ENCODE measurements at places on chromosomes 16 and 17.

DNA sequence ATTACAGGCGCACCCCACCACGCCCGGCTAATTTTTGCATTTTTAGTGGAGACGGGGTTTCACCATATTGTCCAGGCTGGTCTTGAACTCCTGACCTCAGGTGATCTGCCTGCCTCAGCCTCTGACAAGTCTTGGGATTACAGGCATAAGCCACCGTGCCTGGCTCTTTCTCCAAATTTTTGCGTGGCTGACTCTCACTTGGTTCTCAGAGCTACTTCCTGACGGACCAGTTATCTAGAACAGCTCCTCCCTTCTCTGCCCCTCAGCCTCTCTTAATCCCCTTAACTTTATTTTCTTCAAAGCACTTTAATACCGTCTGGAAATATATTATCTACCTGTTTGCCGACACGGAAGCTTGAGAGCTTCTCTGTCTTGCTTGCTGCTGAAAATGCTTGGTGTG is 4.2 kb downstream of the YPEL2 start:
- no peak for DNase-seq

GRCh38 chr16:86572606-86573005 is 5.7 kb upstream of the FOXL1 start:
- no peak for DNase-seq

DNA sequence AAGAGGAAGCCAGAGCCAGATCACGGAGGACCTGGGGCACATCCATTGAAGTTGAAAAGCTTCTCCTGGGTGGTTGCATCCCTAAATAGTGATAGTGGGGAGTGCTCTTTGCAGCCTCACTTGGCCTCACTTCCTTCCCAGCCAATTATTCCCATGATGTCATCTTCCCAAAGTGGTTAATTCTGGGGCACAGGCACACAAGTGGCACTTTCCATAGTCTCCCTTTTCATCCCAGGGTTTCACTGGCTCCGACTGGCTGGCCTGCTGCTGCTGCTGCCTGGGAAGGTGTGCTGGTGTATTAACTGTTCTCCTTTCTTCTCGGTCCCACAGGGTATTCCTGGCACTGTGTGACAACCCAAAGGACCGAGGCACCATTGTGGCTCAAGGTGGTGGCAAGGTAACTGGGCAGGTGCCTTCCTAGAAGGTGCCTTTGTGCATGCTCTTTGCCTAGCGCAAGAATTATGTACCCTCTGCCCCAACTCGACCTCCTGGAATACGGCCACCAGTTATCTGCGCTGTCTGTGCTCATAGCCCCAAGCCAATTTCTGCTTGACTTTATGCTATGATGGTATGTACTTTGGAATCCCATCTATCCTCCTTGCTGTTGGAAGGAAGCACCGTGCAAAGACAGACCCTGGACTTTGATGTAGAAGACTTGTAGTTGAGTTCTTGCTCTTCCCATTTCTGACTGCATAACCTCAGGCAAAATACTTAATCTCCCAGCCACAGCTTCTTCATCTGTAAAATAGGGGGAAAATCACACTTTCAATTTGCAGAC is 18.4 kb downstream of the SLC35G3 start:
- no peak for DNase-seq

DNA sequence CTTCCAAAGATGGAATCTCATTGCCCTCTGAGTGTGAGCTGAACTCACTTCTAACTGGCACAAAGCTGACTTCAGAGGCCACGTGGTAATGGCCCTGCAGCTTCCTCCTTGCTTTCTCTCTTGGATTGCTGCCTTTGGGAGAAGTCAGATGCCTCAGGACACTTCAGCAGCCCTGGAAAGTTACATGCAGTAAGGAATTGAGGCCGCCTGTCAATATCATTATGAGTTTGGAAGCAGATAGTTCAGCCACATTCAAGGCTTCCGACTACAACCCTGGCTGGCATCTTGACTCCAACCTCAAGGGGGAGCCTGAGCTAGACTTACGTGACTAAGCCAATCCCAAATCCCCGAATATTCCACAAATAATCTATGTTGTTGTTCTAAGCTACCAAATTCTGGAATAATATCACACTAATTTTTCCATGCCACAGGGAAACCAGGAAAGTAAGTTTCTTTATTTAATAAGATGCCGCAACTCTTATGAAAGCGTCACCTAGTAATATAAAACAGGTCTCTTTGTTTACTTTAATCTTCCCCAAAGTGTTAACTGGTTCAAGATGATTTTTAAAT is 13.6 kb downstream of the CEP20 start:
- no peak for DNase-seq

DNA sequence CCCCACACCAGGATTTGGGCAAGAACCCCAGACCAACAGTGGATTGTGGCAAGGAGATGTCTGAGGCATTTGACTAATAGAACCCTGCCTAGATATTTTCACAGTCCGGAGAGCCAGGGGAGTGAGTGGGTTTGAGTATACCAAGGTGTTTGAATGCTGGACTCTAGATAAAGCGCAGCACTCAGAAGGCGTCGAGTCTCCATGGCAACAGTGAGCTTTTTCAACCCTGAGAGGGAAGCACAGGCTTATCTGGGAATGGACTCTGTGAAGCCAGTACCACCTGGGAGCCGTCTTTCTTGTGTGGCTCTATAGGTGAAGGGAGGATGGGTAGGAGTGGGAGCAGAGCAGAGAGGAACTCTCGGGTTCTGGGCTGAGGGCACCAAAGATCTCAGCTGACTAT is 147.0 kb downstream of the SHISA6 start:
- DNase-seq, result no peak

- no peak for DNase-seq
Observed at GRCh38 chr17:57104461-57105175, 19.6 kb downstream of the AKAP1 start.

GRCh38 chr17:67582673-67583081 is 135.1 kb upstream of the NOL11 start:
- DNase-seq, result no peak

DNA sequence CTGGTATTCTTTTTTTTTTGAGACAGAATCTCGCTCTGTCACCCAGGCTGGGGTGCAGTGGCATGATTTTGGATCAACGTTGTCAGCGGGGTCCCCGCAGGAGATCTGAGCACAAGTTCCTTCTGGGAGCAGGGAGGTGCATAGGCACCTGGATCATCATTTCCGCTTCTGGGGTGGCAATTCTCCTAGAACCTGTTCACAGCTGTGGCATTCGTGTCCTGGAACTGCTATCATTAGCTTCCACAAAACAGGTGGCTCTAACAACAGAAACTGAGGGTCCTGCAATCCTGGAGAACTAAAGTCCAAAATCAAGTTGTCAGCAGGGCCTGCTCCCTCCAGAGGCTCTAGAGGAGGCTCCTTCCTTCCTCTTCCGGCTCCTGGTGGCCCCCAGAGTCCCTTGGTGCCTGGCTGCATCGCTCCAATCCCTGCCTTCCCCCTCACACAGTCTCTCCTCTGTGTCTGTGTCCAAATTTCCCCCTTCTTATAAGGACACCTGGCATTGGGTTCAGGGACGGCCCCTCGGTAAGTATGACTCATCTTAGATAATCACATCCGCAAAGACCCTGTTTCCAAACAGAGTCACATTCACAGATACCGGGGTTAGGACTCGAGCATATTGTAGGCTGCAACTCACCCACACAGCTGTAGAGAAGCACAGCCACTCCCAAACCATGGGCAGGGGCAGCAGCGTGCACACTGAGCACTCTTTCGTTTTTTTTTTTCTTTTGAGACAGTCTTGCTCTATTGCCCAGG is 43.5 kb upstream of the KLHDC4 start:
- DNase-seq, result no peak

DNA sequence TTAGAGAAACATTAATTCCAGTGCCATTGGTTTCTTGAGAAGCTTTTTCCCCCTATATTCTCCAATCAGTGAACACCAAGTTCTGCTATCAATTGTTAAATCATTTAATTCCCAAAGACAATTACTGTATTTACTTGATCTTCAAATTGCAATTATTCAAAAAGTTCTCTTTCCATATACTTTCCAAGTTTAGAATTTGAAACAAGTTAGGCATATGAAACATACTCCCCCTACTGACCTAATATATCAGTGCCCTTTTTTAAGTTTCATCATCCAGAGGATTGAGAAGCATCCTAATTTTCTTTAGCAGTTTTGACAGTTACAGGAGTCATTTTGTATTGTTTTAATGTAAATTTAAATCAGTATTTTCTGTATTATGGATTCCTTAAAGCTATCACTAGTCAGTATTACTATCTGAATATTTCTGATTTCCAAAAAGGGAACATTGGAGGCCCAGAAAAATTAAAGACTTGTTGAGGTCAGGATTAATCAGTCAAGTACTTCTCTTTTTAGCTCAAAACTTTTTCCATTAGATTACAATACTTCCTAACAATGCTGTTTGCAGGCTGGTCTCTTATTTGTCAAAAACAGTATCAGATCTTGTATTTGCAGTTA is 16.3 kb downstream of the MEIOC start:
- DNase-seq, result peak; percentile 7

DNA sequence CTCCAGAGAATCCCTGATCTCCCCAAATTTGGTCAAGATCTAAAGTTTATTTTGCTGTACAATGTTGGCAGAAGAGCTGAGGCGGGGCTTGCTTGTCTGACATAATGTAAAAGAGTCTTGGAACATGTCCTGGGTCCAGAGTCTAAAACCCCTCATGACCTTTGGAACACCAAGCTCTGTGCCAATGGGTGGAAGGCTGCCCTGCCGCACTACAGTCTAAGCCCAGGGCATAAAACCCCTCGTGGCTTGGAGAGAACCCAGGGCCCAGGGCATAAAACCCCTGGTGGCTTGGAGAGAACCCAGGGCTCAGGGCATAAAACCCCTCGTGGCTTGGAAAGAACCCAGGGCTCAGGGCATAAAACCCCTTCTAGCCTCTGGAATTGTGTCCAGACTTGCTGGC is 36.7 kb downstream of the CCDC57 start:
- no peak for DNase-seq

DNA sequence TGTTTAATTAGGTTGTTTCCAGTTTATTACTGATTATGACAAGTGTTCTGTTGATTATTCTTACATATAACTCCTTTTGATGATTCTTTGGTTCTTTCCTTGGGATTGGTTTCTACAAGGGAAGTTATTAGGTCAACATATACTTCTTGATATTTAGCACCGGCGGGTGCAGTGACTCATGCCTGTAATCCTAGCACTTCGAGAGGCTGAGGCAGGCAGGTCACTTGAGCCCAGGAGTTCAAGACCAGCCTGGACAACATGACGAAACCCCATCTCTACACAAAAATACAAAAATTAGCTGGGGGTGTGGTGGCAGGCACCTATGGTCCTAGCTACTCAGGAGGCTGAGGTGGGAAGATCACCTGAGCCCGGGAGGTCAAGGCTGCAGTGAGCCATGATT is 120.2 kb upstream of the HAS3 start:
- DNase-seq, result no peak

DNA sequence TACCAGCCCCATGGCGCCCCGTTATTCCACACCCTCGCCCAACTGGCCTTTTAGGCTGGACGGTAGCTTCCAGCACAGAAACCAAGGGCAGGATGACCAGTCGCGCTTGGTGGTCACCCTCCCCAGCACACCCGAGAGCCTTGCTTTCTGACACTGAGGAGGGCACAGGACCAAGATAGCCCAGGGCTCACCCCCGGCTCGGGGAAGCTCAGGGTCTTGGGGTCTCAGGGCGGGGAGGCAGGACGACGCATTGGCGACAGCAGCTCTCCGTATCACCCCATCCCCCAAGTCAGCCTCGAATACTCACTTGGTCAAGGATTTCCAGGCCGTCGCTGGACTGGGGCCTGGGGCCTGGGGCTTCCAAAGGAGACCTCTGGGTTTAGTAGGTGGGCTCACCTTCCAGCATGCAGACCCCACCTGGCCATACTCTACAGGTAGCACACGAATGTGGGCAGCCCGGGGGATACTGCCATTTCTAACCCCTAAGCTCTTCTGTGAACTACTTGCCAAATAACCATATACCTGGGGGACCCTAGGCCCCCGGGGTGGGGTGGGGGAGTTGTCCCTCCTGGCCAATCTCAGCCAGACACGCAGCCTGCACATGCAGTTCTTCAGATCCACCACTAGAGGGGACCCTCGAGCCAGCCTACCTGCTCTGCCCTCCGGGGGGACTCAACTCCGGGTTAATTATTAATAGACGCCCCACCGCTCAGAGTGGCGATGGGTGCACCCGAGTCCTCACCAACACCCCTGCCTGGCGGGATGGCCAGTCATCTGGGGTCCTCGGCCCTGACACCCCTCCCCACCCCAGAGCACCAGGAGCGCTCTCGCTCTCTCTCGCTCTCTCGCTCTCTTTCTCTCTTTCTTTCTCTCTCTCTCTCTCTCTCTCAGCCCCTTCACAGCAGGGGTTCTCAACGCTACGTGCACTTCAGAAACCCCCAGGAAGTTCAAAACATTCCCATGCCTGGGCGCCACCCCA is 30.0 kb downstream of the TBC1D16 start:
- no peak for DNase-seq

DNA sequence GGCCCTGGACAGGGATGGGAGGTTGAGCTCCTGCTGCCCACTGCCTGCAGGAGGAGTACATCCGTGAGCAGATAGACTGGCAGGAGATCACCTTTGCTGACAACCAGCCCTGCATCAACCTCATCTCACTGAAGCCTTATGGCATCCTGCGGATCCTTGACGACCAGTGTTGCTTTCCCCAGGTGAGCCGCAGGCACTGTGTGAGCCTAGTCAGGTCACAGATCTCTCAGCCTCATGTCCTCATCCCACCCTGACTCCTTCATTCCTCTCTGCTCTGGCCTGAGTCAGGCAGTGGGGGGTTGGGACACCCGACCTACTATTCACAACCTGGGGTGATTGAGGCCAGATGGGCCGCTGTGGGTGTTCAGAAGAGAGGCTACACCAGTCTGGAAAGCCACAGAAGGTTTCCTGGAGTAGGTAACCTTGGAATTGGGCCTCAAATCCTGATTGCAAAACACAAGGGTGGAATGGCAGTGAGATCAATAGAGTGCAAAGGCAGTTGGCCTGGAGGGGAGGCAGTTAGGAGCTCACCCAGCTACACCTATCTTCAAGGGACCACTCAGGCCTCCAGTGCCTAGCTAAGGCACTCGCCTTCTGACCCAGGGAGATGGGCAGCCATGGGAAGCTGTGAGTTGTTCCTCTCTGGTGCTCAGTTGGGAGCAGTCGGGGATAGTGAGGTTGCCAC is 29.7 kb downstream of the MYO15A start:
- no peak for DNase-seq

- DNase-seq, result no peak
Observed at GRCh38 chr17:14312522-14312921, 11.6 kb downstream of the HS3ST3B1 start.

GRCh38 chr17:28494445-28495188 is 11.5 kb upstream of the FOXN1 start:
- no peak for DNase-seq

DNA sequence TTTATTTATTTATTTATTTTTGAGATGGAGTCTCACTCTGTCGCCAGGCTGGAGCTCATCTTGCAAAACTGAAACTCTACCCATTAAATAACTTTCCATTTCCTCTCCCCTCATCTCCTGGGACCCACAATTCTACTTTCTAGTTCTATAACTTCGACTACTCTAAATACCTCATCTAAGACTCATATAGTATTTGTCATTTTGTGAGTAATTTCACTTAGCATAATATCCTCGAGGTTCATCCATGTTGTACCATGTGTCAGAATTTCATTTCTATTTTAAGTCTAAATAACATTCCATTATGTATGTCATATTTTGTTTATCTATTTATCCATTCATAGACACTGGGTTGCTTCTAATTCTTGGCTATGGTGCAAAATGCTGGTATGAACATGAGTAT is 5.1 kb upstream of the NT5M start:
- DNase-seq, result no peak

Data from SIG-M5 (cell line).